ENCODE measurements at places on chromosomes 5 and 9. TPM values are rescaled to one million over a fixed set of nuclear protein-coding genes. Genes with fewer than 3 reads are reported as not detected.

DNA sequence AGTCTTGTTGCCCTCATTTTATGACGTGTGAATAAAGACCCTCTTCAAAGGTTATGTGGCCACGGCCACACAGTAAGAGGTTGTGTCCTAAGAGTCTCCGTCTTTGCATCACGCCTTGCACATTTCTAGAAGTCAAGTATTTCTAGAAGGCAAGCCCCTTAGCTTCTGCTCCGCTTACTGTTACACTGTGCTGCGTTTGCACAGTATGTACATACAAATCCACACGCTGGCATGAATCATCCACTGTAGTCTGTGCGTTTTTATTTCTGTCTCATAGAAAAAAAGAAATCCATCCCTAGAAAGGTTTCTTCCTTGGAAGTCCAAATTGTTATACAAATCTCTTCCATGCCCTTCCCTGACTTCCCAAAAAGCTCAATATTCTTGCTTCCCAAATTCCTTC, 21.4 kb upstream of the ICE1 start:
- DNase-seq: no peak

DNA sequence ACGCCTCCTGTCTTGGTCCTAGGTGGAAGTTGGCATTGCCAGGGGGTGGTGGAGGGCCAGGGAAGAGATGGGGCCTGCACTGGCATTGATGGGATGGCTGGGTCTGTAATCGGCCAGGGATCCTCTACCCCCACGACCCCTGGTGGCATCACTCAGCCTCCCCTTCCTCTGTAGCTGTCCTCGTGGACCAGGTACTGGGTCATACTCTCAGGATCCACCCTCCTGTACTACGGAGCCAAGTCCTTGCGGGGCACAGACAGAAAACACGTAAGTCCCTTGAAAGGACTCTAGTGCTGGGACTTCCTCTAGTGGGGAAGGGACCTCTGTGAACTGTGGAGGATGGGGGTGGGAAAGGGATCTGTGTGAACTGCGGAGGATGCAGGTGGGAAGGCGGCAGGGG, 52.1 kb upstream of the GARNL3 start:
- DNase-seq: no peak

DNA sequence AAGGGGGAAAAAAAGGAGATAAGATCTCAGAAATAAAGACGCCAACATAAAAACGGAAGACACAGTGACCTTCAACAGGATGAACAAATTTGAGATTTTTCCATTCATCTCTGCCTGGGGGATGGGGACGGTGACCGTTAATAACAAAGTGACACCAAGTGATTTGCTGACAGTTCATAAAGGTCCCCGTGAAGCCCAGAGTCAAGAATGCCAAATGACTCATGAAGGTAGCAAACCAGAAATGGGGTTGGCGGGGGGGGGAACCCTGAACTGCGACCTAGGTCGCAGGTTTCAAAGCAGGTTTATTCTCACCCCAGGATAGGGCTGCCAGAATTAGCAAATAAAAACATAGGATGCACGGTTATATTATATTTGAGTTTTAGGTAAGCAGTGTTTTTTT, 21.1 kb upstream of the SHB start:
- no peak for DNase-seq

DNA sequence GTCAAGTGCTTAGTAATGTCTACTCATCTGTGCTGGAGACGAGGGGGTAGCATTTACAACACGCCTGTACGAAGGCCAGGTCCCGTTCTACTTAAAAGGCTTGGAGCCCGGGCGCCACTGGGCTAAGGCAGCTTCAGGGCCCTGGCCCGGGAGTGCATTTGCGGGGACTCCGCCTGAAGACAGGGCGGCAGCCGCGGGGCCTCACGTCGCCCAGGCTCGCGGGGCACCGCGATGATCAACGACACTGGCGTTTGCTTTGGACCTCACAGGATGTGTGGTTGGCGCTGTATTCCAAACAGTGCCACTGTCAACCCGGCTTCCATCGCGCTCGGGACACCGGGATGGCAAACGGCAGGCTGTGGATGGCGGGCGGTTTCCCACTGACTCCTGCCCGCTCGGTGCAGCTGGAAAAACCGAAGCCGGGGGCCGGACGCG, 1.1 kb upstream of the TENT4A start:
- peak; percentile 76 for DNase-seq

- peak; percentile 21 for DNase-seq
Measured at GRCh38 chr5:1759378-1759970, 40.2 kb downstream of the MRPL36 start.

DNA sequence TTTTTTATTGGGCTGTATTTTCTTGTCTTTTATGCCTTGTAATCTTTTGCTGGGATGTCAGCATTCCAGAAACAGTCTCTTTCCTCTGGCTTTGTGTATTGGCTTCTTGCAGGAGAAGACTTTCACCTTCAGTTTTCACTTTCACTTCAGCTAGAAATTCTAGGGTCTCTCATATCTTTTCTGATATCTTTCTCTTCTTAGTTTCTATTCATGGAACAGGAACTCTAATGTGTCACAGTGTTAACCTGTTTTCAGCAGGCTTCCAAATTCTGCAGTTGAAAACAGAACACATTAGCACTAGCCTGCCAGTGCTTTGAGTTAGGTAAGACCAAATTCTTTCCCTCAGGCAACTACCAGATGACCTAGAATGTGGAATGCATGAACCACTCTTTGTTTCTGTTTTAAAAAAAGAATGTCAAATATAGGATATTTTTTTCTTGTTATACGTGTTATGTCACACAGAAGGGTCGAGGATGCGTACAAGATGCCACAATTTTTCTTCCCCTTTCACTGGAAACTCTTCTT, 164.7 kb downstream of the TUSC1 start:
- no peak for DNase-seq

Gene TUT7
- 46.8 TPM for total RNA-seq

Gene GLDC
- not detected for total RNA-seq

Gene PCDH1
- total RNA-seq: 96.4 TPM

Data from stomach (tissue), 19 donors.